Stimulated activated CD8-positive, alpha-beta memory T cell treated with anti-CD3 and anti-CD28 coated beads, Interleukin-4, amount 100 ng/mL, for 24 hours (primary cell): ENCODE measurements at places on chromosomes 6 and 20.
A peak's percentile ranks its signal among the peaks of the same experiment; 100 is the strongest.

GRCh38 chr6:29723262-29723665, at the start of gene HLA-F:
Gene HLA-F, plus strand, starts transcription at chr6:29723434. Its CDS starts 30 bp downstream, at chr6:29723464.
- DNase-seq: peak; percentile 64

GRCh38 chr6:13914351-13914750, 10.4 kb upstream of the RNF182 start:
- DNase-seq: no peak

DNA sequence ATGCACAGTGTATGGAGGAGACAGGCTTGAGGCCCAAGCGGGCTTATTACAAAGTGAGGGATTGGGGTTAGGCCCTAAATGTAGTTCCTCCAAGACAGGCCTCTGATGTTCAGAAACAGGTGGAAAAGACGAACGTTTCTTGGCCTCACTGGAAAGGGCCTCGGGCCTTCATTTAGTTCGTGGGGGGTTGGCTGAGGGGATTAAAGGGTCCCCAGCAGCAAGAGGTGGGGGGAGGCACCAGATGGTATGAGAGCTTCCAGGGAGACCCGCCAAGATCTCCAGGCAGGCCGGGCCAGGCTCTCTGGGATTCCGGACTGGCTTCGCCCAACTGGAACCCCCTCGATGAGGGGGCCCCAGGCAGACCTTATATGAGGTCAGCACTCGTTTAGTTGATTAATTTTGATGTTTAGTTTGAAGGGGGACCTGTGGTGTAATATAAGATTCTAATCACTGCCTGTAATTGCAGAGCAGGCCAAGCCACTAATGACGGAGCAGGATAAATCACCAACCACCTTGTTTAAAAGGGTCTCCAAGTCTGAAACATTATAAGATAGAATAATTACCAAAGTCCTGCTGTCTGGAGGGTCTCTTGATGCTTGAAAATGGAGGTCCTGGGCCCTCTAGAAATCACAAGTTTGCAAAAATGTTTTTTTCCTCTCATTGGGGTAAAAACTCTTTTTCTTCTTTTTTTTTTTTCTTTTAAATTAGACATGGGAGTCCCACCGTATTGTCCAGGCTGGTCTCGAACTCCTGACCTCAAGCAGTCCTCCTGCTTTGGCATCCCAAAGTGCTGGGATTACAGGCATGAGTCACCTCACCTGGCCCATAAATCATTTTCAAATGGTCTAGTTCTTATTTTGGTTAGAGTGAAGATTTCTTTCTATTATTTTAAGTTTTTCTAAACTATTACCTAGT, 2.2 kb downstream of the HMGA1 start:
- DNase-seq: no peak

- DNase-seq: no peak
Measured at GRCh38 chr20:58891718-58892140, 39.2 kb downstream of the GNAS start.

DNA sequence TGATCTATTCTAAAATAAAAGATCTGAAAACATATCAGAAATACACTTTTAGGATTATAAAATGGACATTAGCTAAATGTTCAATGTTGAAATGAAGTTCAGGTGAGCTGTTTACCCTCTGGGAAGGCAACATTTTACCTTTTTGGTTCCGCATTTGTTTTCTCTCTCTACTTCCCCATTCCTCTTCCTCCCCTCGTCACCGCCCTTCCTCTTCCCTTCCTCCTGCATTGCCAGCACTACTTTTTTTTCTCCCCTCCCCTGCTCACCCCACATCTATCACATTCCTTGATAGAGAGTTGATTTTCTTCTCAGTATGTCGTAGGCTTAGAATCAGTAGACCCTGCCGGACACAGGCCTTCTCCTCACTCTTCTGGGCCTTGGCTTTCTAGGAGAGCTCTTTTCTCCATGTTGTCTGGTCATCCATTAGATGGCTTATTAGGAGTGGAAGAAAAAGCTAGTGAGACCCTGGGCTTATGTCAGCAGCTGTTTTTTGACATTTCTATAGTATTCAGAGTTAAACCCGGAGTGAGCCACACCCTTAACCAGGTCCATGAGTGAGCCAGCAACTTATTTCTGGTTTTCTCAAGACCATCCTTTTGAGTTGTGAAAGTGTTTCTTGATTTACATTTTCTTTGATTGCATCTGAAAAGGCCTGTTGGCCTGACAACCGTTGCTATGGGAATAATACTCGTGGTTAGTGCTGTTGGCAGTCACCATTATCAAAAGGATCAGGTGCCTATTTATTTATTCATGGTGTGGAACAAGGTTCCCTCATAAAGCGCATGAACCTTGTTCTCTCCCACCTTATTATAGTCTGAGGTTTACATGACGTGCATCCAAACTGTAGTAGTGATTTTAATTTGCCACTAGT, 90.9 kb downstream of the DTD1 start:
- DNase-seq: no peak

GRCh38 chr6:145733810-145734209, 1.5 kb downstream of the EPM2A start:
- no peak for DNase-seq

DNA sequence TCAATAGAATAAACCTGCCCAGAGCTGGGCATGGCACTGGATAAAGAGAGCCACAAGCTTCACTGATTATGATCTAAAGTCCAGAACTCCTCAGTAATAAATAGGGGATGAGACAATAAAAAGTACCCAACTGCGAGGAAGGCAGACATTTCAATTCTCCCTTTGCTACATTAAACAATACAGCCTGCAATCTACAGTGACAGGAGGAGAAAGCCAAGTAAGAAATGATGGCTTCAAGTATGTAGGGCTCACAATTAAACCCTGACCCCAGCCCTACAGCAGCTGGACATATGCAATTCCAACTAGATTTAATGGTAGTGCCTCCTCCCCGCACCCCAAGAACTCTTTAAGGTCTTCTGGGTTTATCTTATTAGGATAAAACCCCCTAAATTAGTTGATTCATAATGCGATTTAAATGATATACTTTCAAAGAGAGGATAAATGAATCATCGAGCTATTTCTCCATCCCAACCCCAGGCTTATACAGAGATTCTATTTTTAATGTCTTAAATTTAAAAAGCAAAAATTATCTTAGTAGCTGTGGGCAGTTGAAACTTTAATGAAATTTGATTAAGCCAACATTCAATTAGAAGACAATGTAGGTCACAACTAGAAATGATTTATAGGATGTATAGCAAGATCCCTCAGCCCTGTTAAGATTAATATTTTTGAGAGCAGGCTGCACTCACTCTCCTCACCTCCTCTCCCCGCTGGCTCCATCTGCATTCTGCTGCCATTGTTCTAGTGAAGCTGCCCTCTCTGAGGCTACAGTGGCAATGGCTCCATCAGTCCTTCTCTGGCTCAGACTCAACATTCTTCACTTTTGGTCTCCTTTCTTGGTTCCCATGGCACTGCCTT, 57.1 kb downstream of the OGFRL1 start:
- DNase-seq: no peak

DNA sequence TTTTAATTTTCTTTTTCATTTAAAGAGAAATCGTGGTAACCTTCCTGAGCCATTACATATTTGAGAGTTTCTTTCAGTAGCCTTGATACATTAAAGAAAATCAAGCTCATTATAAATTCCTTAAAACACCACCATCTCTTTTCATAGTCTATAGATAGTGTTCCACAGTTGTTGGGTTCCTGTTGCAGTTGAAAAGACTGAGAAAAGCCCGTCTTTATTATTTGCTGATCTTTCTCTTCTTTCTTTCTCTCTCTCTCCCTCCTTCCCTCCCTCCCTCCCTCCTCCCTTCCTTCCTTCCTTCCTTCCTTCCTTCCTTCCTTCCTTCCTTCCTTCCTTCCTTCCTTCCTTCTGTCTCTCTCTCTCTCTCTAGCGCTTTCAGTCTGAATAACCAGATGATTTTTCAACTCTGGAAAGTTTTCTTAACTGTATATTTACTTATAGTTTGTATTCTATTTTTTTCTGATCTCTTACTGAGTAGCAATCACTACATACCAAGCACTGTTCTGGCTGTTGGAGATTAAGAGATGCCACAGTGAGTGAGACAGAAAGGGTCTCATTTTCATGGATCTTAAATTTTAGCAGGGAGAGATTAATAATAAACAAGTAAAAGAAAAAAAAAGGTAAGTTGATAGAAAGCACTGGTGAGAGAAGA, 157.5 kb downstream of the TINAG start:
- DNase-seq: no peak

DNA sequence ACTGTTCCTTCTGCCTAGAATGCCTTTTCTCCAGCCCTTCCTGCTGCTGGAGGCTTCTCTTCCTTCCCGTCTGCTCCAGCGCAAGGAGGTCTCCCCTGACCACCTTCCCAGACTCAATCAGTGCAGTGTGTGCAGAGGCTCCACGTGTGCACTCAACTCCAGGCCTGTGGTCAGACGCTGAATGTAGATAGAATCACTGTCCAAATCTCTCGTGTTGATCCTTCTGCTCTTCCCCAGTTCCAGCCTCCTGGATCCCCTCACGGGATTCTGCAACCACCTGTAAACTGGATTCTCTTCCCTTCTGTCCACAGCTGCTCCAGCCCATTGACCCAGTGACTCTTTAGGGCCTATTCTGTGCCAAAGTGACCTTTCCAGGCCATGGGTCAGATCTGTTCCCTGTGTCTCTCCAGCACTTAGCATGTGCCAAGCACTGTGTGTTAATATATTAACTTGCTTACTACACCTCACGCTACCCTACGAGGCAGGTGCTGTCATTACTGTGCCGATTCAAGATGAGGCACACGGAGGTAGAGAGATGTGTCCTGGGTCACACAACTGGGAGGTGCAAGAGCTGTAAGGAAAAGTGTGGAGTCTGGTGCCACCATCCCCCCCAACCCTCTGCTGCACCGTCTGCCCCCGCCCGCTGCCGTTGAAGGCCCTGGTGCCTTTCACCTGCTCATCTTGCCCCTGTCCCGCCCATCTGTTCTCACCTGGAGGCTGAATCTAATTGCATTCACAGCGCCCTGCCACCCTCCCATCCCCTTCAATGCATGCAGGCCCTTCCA, 112.2 kb downstream of the SULF2 start:
- DNase-seq: no peak

DNA sequence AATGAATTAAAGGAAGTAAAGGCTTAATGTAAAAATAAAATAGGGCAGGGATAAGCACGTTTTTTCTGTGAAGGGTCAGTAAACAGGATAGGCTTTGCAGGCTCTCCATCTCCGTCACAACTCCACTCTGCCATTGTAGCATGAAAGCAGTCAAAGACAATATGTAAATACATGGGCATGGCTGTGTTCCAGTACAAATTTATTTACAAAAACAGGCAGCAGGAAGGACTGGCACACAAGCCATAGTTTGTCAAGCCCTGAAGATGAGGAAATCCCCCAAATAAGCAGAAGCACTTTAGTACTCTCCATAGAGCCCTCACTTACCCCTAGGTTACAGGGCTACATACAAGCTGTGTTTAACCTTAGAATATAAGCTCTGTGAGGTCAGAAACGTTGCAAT, 8.9 kb upstream of the FBXO9 start:
- DNase-seq: no peak

- DNase-seq: no peak
Measured at GRCh38 chr6:107495971-107496370, 6.1 kb downstream of the SOBP start.

- no peak for DNase-seq
Measured at GRCh38 chr6:22892452-22892851, 323.1 kb downstream of the HDGFL1 start.

- DNase-seq: no peak
Measured at GRCh38 chr6:130320908-130321307, 44.9 kb upstream of the TMEM200A start.

DNA sequence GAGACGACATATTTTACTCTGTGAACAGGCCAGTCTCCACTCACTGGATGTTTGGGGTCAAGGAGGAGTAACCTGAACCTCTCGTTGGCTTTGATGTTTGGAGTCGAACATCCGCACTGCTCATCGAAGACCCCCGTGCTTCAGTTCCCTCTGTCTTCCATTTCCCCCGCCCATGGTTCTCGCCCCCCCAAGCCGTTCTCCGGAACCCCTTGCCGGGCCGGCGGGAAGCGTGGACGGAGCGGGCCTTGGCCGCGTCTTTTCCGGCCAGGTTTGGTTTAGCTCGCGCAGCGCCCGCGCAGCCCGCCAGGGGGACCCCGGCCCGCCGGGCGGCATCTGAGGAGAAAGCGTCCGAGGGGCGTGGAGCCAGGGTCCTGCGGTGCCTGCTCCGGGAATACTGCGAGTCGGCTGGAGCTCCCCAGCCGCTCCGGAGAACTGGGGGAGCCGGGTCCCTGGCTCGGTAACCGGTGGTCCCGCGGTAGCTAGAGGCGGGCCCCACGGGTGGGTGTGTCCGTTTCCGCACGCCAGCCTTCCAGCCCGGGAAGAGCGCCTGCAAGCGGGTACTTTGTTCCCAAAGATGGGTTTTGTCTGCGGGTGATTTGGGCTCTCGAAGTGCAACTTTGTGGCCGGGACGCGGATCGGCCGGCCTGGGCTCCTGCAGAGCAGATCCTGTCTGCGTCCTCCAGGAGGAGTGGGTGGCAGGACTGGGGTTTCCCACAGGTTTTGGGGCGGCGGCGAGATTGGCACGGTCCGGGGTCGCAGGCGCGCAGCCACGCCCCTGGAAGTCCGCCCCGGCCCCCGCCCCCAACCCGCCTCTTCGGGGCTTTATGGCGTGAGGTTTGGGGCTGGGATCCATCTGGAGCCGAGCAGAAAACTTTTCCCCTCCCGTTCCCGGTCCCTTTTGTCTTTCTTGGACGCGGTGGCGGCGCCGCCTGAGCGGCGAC, at the start of gene TMEM200A:
Gene TMEM200A, plus strand, starts transcription at position 852 of the 941 bp plus-strand sequence. CDS start 74,406 bp downstream, outside the sequence.
- DNase-seq: peak; percentile 31

- DNase-seq: no peak
Measured at GRCh38 chr20:15119852-15120487, 782.6 kb upstream of the FLRT3 start.

GRCh38 chr6:47484616-47485015, 7.0 kb downstream of the CD2AP start:
- DNase-seq: no peak

DNA sequence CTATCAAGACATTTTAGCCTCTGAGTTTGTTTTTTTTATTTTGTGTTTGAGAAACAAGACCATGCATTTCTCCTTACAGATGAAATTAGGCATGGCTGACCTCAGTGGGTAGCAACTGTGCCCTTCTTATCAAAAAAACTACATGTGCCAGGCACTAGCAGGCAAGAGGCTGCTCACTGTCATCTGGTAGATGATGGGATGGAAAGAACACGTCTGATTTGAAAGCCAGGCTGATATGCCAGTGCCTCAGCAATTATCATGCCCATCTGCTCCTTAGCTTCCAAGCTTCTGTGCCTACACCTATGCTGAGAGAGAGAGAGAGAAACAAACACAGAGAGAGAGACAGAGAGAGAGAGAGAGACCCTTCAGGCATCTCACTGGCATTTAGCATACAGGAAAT, 149.9 kb downstream of the C6orf118 start:
- no peak for DNase-seq
